ENCODE measurements at places on chromosomes 2 and 18.

- DNase-seq = no peak
These were observed 38.8 kb downstream of the G6PC2 start for GRCh38 chr2:168939918-168940317.

GRCh38 chr2:190443778-190444481, 35.8 kb downstream of the MFSD6 start:
- DNase-seq = peak; percentile 66

GRCh38 chr2:28352104-28352503, 40.6 kb upstream of the FOSL2 start:
- no peak for DNase-seq

- DNase-seq = no peak
These were observed 17.2 kb upstream of the GYPC start for GRCh38 chr2:126638746-126639145.

DNA sequence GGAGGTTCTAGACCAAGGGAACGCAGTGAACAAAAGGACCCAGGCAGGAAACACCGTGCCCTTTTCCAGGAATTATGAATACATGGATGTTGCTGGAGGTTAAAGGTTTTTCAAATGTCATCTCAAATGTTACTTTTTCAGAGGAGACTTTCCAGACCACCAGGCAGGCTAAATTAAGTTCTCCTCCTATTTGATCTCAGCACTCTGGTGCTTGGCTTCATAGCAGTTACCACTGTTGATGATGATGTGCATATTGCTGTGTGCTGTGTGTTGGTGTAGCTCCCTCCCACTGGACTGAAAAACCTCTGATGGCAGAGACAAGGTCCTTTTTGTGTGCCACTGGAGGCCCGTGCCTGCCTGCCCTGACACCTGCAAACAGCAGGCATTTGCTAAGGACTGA, 137.3 kb upstream of the PTPRM start:
- no peak for DNase-seq

DNA sequence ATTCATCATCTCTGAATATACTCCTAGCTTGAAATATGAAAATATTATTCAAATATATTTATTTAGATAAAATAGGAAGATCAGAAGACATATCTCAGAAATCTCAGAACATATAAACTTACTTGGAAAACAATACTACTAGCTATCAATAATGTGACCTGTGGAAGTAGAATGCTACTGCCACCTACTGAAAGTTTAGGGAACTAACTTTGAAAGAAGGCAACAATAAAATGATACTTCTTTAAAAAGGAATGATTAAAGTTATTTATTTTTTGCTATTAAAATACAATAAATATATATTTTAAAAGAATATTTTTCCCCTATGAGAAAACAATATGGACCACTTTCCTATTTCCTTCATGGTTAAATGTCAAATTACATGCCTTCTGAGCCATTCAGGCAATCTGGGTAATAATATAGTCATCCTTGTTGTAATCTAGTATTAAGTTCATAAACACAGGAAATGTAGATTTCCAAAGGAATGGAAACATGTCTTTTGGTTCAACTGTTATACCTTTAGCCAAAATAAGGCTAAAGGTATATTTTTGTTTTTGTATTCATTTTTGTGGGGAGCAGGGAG, 26.0 kb downstream of the ACADL start:
- DNase-seq = peak; percentile 18

DNA sequence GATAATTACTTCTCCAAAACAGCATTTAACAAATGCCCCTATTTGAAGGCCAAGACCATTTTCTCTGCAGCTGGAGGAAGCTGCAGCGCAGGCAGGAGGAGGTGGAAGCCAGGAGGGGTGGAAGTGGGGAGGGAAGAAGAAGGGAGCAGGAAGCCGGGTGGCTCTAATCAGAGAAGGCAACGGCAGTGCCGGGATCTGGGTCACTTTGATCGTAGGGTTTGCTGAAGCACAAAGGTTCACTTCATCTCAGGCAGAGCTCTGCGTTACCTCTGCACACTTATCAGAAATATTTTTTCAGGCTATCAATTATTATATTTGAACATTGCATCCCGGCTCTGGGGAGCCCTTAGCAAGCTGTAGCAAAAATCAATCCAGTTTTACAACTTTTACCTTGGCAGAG, 315.8 kb upstream of the POU3F3 start:
- no peak for DNase-seq

- DNase-seq = no peak
These were observed 54.4 kb downstream of the PDE11A start for GRCh38 chr2:178018141-178018540.

DNA sequence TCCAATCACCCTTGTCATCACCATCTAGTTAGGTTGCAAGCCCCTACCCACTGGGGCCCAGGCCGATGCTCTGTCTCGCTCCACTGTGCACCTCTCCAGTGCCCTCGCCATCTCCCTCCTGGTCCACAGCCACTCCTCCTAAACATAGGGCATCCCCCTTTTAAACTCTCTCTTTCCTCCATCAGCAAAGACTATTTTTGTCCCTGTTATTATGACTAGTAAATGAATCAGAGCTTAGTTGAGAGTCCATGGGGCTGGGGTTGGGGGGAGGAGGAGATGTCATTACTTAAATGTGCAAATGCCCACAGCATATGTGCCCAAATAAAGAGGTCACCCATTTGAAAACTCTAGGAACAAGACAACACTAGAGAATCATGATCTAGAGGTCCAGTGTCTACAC, 167.4 kb downstream of the TRABD2A start:
- no peak for DNase-seq

DNA sequence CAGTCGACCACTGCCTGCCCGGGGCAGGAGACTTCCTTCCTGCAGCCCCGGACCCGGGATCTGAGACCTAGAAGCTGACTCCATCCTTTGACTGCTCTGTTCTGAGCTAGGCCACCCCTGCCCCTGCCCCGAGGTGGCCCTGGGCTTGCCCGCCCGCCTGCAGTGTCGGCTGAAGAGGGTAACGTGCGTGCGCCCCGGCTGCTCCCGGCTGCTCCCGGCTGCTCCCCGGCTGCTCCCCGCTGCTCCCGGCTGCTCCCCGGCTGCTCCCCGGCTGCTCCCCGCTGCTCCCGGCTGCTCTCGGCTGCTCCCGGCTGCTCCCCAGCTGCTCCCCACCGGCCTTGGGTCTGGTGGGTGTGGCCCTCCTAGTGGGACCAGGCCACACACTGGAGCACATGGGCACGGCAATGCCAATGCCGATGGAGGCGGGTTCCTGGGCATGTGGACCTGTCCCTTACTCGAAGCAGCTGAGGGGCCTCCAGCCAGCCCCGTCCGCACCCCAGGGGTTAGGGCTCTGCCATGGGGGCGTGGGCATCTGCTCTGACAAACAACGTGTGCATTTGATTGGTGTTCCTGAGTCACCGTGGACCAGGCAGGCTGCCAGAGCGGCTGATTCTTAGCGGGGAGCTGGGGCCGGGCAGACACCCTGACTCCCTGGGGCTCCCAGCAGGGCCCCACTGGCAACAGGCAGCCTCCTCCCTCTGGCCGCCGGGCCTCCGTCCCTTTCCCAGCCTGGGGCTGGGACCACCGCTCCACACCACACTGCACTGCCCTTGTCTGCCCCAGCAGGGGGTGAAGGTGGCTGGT, 2.0 kb upstream of the GAL3ST2 start:
- DNase-seq = peak; percentile 30

DNA sequence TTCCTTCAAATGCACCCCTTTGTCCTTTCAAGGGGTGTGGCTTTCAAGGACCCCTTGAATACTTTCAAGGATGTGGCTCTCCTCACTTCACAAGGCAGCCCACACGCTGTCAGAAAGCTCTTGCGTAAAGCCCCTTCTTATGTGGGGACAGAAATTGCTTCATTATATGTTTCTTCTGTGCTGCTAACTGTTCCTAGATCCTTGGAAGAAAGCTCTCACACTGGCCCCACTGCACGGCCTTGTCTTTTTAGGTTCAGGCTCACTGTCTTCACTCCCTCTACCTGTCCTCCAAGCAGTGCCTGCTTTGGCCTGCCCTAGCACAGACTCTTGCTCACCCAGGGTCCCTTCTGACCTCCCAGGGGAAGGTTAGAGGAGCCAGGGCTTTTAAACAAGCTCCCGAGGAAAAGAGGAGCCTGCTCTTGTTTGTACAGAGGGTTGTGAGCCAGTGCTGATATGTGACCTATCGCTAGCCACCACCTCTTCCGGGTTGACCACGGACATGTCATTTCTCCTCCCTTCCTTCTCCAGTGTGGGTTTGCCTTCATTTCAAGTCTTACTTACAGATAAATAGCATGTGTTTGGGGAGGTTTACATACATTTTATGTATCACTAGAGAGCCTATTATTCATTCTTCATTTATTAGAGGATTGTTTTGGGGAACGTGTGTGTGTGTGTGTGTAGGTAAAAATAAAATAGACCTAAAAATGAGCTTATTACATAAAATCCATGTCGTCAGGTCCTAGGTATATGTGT, 94.7 kb downstream of the RTN4 start:
- DNase-seq = no peak

- no peak for DNase-seq
These were observed 636.2 kb downstream of the EPHA4 start for GRCh38 chr2:220935789-220936321.

DNA sequence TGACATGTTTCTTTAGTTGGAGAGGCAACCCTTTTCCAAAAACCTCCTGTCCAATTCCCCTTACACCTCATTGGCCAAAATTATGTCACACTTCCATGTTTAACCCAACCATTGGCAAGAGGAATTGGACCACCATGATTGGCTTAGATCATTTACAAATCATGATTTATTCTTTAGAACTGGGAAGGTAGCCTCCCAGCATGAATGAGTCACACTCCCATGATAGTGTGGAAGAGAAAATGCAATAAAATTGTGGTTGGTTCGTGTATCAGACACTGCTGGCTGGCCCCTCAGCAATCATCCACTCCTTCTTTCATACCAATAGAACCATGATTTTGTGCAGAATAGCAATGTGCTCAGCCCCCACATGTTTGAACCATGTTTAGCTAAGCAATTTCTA, 156.6 kb upstream of the ACVR2A start:
- DNase-seq = no peak

DNA sequence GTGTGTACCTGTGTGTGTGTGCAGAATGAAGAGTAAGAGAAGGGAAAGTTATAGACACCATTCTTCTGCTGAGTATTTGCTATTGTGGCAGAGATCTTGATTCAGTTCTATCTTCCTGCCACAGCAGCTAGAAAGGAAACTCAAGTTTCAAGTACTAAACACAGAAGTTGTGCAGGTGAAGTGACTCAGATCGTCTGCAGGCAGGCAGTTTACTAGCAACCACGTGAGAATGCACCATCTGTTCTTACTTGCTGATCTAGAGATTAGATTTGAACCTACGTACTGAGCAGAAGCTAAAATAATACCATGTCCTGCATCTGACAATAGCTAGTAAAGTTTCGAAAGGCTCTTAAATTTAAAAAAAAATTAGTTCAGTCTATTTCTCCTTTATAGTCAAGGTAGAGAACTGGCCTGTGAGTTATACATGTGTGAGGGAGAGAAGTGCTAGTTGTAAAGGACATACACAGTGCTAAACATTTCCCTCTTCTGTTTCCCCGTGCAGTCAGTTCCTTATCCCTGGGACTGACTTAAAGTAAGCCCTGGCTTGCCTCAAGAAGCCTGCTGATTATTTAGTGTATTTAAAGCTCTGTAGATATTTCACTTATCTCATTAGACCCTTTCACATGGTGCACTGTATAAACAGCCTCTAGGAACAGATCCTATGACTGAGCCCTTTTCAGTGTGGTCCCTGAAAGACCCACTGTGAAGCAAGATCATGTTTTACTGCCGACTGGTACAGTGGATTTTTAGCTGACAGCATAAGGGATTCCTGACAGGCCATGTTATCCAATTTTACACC, 45.0 kb downstream of the SLC38A11 start:
- DNase-seq = no peak

Measured in fibroblast of the conjunctiva (primary cell).